Activated T-helper 17 cell treated with anti-CD3 and anti-CD28 coated beads, Interleukin-2, amount 50 U/mL, for 72 hours (primary cell): ENCODE measurements at places on chromosomes 4 and X.

GRCh38 chrX:50723006-50723405 is 91.0 kb downstream of the SHROOM4 start:
- ATAC-seq = no peak

GRCh38 chr4:140523370-140523856 is 555 bp upstream of the ELMOD2 start:
- ATAC-seq = peak; percentile 3

GRCh38 chr4:33989820-33990443 is 2254.4 kb downstream of the ARAP2 start:
- ATAC-seq = no peak

- ATAC-seq = no peak
Observed at GRCh38 chr4:42277291-42277690, 120.0 kb upstream of the SHISA3 start.

- no peak for ATAC-seq
Observed at GRCh38 chr4:32962100-32962499, 2241.9 kb downstream of the PCDH7 start.

GRCh38 chr4:24517676-24518075 is 66.7 kb downstream of the DHX15 start:
- no peak for ATAC-seq

- ATAC-seq = no peak
Observed at GRCh38 chr4:76153356-76153755, 5.2 kb upstream of the NUP54 start.

- no peak for ATAC-seq
Observed at GRCh38 chrX:132292793-132293192, 73.5 kb upstream of the RAP2C start.

GRCh38 chrX:3244203-3244743 is 102.2 kb downstream of the MXRA5 start:
- ATAC-seq = no peak

DNA sequence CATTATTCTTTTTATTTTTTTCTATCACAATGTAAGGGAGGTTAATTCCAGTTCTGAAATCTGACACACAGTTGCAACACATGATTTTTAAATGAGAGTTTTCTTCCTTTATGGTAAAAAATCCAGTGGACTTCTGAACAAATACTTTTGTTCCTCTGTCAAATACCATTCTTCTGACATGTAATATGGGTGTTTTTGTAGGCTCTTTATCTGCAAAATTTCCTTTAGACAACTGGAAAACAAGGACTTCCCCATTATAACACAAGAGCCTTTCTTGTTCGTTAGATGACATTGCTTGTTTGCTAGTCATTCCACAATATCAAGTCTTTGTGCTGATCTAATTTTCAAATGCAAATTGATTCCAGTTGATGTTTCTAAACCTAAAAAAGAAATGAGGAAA is 7.7 kb downstream of the FANCB start:
- no peak for ATAC-seq

- ATAC-seq = no peak
Observed at GRCh38 chr4:138405934-138406567, 163.9 kb upstream of the SLC7A11 start.

DNA sequence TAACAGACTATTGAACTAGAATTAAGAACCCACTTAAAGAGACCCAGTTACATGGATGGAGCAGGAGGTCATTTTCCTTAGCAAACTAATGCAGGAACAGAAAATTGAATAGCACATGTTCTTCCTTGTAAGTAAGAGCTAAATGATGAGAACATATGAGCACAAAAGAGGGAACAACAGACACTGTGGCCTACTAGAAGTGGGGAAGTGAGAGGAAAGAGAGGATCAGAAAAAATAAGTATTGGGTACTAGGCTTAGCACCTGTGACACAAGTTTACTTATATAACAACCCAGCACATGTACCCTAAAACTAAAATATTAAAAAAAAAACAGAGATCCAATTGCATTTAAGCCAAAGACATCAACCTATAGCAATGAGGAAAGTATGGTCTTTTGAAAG is 26.2 kb downstream of the ARAP2 start:
- ATAC-seq = no peak

GRCh38 chr4:98555798-98556445 is 102.5 kb downstream of the TSPAN5 start:
- ATAC-seq = no peak

DNA sequence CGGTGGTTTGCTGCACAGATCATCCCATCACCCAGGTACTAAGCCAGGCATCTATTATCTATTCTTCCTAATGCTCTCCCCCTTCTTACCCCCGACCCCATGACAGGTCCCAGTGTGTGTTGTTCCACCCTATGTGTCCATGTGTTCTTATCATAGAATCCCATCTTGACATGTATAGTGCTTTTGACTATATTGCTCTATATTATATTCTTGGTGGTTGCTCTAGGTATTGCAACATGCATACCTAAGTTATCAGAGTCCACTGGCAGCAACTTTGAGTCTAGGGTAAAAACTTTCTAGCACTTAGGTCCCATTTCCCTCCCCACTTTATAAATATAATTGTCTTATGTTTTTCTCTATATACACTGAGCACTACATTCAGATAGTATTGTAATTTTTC is 170.3 kb downstream of the TBX22 start:
- ATAC-seq = no peak

- ATAC-seq = no peak
Observed at GRCh38 chrX:110182865-110183264, 135.0 kb downstream of the AMMECR1 start.

DNA sequence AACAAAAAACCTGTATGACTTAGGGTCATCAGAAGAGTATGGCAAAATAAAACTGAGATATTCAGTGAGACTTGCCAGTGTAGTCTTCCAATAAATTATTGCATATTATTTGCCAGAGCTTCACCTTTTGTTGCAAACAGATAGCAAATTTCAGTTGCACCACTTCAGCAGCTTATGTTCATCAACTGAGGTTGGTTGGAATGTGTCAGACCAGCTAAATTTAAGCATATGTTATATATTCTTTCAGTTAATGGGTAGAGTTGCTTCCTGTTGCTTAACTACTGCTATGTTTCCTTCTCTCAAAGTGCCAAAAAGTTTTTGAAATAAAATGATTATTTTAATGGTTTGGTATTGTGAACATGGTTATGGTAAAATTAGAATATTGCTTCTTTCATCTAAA is 61.5 kb downstream of the GALNT7 start:
- ATAC-seq = no peak

DNA sequence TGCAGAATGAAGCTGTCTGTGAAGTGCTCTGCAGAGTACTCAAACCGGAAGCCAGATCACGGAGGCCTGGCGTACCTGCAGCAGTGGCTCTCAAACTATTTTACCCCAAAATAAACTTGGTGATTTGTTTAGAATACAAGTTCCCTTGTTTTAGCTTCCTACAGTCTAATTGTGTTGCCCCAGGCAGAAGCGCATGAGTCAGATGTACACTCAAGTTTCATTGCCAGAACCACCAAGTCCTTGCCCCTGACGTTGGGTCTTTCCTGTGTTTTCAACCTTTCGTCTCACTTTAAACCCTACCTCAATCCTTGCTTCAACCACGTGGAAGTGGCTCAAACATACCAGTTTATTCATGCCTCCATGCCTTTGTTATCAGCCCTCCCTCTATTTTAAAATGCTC is 66.2 kb upstream of the SLC7A11 start:
- no peak for ATAC-seq

DNA sequence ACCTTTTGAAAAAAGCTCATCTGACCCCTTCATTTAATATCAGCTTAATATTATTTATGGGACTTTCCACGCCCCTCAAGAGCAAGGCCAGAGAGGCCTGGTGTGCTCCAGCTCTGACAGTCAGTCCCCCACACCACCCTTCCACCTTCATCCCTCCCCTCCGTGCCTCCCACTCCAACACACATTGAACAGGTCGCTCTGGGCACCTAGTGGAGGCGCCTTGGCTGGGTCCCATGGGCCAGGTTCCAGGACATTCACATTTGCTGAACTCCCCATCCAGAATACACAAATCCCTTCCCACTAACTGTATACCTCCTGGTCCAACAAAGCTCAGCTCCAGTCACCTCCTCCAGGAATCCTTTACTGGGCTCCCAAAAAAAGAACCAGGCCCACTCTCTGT is 137.5 kb downstream of the BCOR start:
- ATAC-seq = no peak

DNA sequence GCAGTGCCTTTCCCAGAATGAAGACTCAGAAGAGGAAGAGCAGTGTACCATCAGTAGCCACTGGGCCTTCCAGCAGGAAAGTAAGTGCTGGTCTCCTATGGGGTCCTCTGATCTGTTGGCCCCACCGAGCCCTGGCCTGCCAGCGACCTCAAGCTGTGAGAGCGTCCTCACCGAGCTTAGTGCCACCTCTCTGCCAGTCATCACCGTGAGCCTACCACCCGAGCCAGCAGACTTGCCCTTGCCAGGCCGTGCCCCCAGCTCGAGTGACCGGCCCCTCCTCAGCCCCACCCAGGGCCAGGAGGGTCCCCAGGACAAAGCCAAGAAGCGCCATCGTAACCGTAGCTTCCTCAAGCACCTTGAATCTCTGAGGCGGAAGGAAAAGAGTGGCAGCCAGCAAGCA is 69.7 kb downstream of the STARD8 start:
- no peak for ATAC-seq

DNA sequence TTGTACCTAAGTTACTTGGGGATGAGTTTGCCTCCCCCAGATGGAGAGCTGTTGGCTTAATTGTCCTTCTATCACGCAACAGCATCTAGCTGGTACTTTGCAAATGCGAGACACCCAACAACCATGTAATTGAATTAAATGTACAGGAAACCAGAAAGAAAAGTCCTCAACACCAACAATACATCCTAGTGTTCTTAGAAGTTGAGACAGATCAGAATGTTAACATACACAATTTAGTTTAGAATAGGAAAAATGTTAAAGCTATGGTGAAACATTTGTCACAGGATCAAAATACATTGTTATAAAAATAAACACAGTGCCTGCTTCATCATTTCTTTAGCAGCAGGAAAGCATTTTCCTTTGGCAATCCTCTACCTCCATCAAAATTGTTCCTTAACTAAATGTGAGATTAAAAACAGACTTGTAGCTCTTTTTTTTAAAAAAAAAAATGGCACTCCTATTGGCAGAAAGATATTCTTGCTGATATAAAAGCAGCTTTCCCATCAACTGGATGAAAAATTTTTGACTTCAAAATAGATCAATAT is 163.1 kb upstream of the MID1 start:
- ATAC-seq = no peak

DNA sequence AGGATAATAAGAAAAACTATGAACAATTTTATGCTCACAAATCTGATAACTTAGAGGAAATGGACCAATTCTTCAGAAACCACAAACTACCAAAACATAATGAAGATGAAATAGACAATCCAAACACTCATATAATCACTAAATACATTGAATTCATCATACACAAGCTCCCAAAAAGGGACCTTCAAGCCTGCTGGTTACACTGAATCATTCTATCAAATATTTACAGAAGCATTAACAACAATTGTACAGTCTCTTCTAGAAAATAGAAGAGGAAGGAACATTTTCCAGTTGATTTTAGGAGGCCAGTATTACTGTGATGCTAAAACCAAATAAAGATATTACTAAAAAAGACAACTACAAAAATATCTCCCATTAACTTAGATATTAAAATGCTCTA is 88.3 kb downstream of the IL15 start:
- no peak for ATAC-seq

DNA sequence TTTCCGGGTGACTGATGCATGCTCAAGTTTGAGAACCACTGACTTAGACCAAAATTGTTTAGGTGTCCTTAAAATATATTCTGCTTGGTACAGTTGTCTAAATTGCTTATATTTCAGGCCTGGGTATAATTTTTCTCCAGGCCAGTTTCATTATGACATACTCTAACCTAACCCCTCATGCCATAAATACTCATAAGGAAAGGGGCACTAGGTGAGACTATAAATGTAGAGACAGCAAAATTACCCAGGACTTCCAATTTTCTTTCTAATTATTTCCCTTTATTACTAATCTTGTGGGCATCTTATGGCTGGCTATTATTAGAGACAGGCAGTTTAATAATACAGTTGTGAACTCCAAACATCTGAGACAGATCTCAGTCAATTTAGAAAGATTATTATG is 150.2 kb downstream of the RRAGB start:
- peak; percentile 29 for ATAC-seq

- no peak for ATAC-seq
Observed at GRCh38 chr4:169851750-169852149, 94.0 kb upstream of the HPF1 start.

DNA sequence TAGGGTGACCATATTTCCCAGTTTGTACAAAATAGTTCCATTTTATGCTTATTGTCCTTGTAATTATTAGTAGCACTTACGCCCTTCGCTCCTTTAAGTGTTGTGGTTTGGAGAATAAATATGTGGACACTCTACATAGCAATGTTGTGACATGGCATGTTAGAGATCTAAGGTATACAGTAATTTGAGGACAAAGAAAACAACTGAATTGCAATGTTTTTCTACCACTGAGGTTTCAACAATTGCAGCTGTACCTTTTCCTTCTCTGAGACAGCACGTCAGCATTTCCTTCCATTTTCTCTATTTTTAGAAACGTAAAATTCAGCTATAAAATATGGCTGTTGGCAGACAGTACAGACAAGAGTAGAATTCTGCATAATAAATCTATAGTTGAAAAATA is 323.1 kb downstream of the MAPK10 start:
- no peak for ATAC-seq

DNA sequence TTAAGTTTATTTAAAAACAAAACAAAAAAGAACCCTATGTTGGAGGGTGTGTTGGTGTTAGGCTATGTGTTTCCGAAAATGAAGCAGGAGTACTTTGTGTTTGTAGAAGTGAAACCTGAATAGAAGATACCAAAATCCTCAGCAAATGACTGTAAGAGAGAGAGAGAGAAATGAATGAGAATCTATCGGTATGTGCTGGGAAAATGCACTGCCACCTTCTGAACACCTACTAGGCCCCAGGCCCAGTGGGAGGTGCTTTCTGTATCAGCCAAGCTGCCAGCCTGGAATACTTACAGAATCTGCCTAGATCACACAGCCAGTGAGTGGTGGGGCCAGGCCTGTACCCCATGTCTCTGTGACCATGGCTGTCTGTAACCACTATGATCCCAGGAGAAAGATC is 14.9 kb upstream of the PIM2 start:
- ATAC-seq = peak; percentile 17

- ATAC-seq = no peak
Observed at GRCh38 chr4:18296411-18296810, 274.9 kb upstream of the LCORL start.

DNA sequence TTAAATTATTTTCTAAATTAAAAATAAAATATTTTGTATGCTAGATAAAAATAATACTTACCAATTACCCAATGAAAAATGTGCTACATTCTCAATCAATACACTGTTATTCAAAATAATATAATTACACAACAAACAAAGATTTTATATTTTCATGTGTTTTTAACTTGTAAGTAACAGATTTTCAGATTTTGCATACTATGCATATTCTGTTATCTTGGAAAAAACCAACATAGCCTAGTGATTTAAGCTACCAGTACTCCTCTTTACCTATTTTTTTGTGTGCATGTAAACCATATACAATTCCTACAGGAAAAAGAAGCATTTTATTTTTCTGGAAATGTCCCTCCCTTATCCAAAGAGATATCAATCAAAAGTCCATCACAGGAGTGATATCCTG is 10.0 kb upstream of the GNRHR start:
- ATAC-seq = no peak
